Hair follicular keratinocyte (primary cell): ENCODE measurements at places on chromosomes 4 and X. TPM values are rescaled to one million over a fixed set of nuclear protein-coding genes. Genes with fewer than 3 reads are reported as not detected.

Gene CT45A3
- total RNA-seq, result not detected in 2 replicates

Gene PAGE5
- not detected in 2 replicates for total RNA-seq

Gene POLN
- 0.53 and 0.78 TPM in 2 replicates for total RNA-seq

Gene LRAT
- total RNA-seq, result 2.4 and 3.7 TPM in 2 replicates

Gene GRIA3
- 1.9 and 2.0 TPM in 2 replicates for total RNA-seq

Gene MXD4
- total RNA-seq, result 18.6 and 39.8 TPM in 2 replicates

Gene SYN1
- not detected in 2 replicates for total RNA-seq

Gene MSX1
- total RNA-seq, result 0.08 and 1.1 TPM in 2 replicates

Gene EDA
- total RNA-seq, result 0.38 and 0.70 TPM in 2 replicates

Gene SATL1
- under 0.01 TPM in 1 of 2 replicates, not detected in the other for total RNA-seq

Gene MID2
- total RNA-seq, result 7.5 and 14.1 TPM in 2 replicates

Gene TMEM154
- total RNA-seq, result 30.5 and 66.2 TPM in 2 replicates

Gene RPS6KA6
- 0.23 and 0.70 TPM in 2 replicates for total RNA-seq

Gene SPANXB1
- total RNA-seq, result not detected in 2 replicates

Gene NAP1L2
- total RNA-seq, result 1.1 and 1.7 TPM in 2 replicates

Gene GYPE
- not detected in 2 replicates for total RNA-seq

Gene C4orf50
- total RNA-seq, result not detected in 2 replicates

Gene COL25A1
- 0.08 TPM in 1 of 2 replicates, not detected in the other for total RNA-seq

Gene PPP2R2C
- 0.16 and 0.80 TPM in 2 replicates for total RNA-seq

Gene SMAD1
- 26.8 and 33.0 TPM in 2 replicates for total RNA-seq

Gene SAGE1
- not detected in 2 replicates for total RNA-seq

Gene GLUD2
- total RNA-seq, result 0.23 and 0.27 TPM in 2 replicates

Gene ZMAT1
- not detected in 2 replicates for total RNA-seq

Gene HTN3
- total RNA-seq, result not detected in 2 replicates

Gene USP17L29
- total RNA-seq, result not detected in 2 replicates

Gene REPS2
- 0.38 and 1.8 TPM in 2 replicates for total RNA-seq

Gene BMPR1B
- total RNA-seq, result 0.65 and 0.70 TPM in 2 replicates

Gene PSAPL1
- total RNA-seq, result not detected in 2 replicates

Gene CHM
- total RNA-seq, result 6.4 and 11.4 TPM in 2 replicates

Gene ADH7
- total RNA-seq, result 0.08 TPM in 1 of 2 replicates, not detected in the other

Gene SPATA18
- 5.4 and 7.0 TPM in 2 replicates for total RNA-seq

Gene CFAP47
- not detected in 2 replicates for total RNA-seq

Gene TMEM192
- 15.4 and 15.6 TPM in 2 replicates for total RNA-seq

Gene OGT
- 23.1 and 38.0 TPM in 2 replicates for total RNA-seq

Gene MAB21L2
- not detected in 2 replicates for total RNA-seq

Gene PTPN13
- total RNA-seq, result 40.0 and 48.6 TPM in 2 replicates

Gene SPATA4
- 0.08 TPM in 1 of 2 replicates, not detected in the other for total RNA-seq

Gene HCCS
- total RNA-seq, result 11.9 and 17.3 TPM in 2 replicates

Gene NXF2
- total RNA-seq, result not detected in 2 replicates

Gene UBE2D3
- total RNA-seq, result 395 and 441 TPM in 2 replicates

Gene ATP1B4
- total RNA-seq, result not detected in 2 replicates

Gene SH3RF1
- 8.8 and 11.2 TPM in 2 replicates for total RNA-seq

Gene HTN1
- not detected in 2 replicates for total RNA-seq

Gene NLGN4X
- total RNA-seq, result 0.08 TPM in 1 of 2 replicates, not detected in the other

Gene HPSE
- 7.6 and 11.1 TPM in 2 replicates for total RNA-seq

Gene FGFR3
- 41.6 and 43.7 TPM in 2 replicates for total RNA-seq

Gene DMP1
- total RNA-seq, result not detected in 2 replicates

Gene SLC26A1
- total RNA-seq, result not detected in 2 replicates

Gene RIBC1
- 1.0 and 1.3 TPM in 2 replicates for total RNA-seq

Gene TCP11X2
- total RNA-seq, result not detected in 2 replicates

Gene SH3BP2
- total RNA-seq, result 6.5 and 12.9 TPM in 2 replicates

Gene IL1RAPL2
- total RNA-seq, result 0.08 TPM in 1 of 2 replicates, not detected in the other

Gene CT45A9
- total RNA-seq, result not detected in 2 replicates

Gene ZXDA
- 1.4 and 3.6 TPM in 2 replicates for total RNA-seq

Gene FRG2
- not detected in 2 replicates for total RNA-seq

Gene CITED1
- not detected in 2 replicates for total RNA-seq

Gene GABRE
- total RNA-seq, result 9.4 and 10.5 TPM in 2 replicates

Gene PLP1
- not detected in 2 replicates for total RNA-seq
